ENCODE measurements at places on chromosomes 13 and 19.

- no peak for DNase-seq
These were observed 32.8 kb downstream of the TINCR start for GRCh38 chr19:5534787-5535586.

DNA sequence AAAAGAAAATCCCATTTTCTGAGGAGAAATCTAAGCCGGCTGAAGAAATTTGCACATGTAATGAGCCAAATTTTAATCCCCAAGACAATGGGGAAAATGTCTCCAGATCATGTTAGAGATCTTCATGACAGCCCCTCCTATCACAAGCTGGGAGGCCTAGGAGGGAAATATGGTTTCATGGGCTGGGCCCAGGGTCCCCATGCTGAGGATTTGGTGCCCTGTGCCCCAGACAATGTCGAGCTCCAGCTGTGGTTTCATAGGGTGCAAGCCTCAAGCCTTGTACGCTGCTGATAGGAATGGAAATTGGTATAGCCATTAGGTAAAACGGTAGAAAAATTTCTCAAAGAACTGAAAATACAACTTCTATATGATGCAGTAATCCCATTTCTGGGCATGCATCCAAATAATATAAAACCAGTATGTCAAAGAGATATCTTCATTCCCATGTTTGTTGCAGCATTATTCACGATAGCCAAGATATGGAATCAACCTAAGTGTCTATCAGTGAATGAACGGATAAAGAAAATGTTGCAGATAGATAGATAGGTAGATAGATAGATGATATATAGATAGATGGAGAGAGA, 19.3 kb upstream of the FREM2 start:
- no peak for DNase-seq

- no peak for DNase-seq
These were observed 1077.7 kb upstream of the SLC10A2 start for GRCh38 chr13:104143760-104144416.

DNA sequence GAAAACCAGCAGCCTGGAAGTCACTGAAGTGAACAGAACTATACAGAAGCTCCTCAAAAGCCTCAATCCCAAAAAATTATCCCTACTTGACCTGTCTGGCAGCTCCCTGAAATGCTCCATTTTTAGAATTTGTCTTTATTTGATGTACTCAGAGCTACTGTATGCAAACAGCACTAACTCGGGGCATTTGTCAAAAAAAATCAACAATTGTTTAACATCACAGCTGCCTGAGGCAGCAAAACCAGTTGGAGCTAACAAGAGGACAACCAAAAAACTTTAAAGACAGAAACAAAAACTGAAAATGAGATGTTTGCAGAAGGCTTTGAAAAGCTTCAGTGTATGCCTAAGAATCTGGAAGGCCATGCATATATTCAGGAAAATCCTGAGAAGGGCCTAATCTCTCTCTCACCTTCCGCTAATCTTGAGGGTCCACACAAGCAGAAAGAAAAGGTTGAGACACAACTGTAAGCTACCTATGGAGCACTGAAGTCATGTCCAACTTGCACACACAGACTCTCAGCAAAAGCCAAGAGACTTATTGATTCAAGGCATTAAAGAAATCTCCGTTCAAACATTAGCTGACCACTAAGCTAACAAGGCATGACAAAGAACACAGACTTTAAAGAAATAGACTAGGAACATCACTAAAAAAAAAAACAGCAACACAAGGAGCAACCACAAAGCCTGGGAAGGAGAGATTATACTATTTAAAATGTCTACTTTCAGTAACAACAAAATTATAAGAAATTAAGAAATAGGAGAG, 16.1 kb downstream of the VWA8 start:
- DNase-seq, result no peak

GRCh38 chr13:110676595-110677587, 29.0 kb downstream of the CARS2 start:
- DNase-seq, result peak; percentile 67

DNA sequence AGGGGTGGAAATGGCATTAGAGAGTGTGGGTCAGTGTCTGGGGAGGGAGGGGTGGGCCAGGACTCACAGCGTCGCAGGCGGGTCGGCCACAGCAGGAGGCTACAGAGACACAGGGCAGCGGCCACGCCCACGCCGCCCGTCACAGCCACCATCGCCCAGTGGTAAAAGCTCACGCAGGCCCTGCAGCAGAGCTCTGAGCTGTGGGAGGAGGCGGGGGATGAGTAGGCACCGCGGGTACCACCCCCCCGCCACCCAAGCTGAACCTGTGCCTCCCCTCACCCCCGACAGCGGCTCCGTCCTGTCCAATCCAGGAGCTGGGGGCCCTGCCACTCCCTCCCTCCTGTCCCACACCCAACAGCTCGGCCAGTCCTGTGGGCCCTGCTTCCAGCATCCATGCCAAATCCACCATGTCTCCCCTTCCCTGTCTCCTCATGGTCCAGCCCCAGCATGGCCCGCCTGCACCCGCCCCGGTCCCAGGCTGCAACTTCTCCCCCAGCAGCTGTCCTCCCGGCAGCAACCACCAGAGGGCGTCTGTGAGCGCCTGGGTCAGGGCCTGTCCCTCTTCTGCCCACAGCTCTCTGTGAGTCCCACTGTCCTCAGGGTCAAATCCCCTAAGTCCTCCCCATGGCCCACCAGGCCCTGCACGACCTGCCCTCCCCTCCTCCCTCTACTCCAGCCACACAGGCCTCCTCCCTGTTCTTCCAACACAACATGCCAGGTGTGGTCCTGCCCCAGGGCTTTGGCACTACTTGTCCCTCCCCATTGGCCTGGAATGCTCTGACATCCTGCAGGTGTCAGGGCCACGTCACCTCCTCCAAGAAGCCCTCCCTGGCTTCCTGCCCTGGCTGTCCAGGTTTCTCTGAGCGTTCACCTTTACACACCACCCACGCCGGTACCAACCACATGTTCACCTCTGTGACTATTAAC, 6.0 kb downstream of the TEKTIP1 start:
- DNase-seq, result peak; percentile 85

GRCh38 chr19:16901491-16902175, 12.8 kb downstream of the F2RL3 start:
- no peak for DNase-seq

DNA sequence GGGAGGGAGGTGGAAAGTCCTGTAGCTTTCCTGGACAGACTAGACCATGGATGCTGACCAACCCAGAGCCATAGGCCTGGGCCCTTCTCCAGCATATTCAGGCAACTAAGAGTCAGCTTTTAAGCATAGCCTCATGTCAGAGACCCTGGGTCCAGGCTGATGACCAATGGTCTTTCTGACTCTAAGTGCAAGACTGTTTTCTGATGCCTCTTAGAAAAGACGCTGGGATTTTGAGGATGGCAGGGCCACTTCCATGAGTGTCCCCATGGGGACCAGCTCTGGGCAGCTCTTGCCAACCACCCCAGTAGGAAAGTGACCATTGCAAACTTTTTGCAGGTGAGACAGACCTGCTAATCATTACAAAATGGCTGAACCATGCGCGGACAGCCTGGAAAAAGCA, 135.6 kb upstream of the KL start:
- no peak for DNase-seq

GRCh38 chr13:43166644-43167457, 143.5 kb downstream of the DNAJC15 start:
- DNase-seq, result no peak

GRCh38 chr13:36124236-36124822, 6.9 kb downstream of the DCLK1 start:
- no peak for DNase-seq

GRCh38 chr19:42468273-42468796, 25.6 kb upstream of the CXCL17 start:
- DNase-seq, result no peak

DNA sequence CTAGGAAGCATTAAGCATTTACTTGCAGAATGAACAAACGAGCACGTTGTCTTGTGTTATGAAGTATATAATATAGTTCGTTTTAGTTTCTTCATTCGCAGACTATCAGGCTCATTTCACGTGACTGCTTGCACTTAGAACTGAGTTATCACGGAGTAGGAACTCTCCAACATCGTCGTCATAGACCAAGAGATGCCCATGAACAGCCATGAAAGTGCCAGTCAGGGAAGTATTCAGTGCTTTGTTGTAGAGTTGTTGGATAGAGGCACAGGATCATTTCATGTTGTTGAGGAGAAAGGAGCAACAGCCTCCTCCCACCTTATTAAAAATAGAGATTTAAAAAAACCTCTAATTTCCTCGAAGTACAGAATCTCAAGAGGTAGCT, 977 bp upstream of the IL17D start:
- peak; percentile 48 for DNase-seq

- DNase-seq, result no peak
These were observed 15.8 kb downstream of the GRIK5 start for GRCh38 chr19:42054205-42054604.

- no peak for DNase-seq
These were observed 9.3 kb downstream of the SLC7A10 start for GRCh38 chr19:33216198-33216830.

DNA sequence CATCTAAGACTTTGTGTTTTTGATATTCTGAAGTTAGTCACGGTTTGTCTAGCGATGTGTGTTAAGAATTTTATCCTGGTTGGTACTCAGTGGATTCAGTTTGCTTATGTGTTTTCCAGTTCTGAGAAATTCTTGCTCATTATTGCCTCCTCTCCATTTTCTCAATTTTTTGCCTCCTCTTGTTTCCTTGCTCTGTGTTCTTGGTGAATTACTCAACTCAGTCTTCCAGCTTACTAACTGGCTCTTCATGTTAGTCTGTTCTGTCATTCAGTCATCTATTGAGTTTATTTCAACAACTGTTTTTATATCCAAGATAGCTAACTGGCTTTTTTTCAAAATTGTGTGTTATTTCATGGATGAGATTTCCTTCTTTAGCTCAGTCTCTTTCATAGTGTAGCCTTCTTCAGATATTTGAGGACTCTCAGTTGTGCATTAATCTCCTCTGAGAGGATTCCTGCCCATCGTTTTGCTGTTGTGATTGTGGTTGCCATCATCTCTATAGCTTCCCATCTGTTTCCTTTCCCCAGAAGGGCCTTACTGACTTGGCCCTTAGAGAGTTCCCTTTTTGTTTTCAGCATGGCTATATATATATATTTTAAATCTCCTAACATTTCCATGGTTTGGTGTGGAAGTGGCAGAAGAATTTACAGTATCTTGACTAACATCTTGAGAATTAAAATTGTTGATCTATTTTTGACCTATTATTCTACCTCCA, 6.2 kb downstream of the SETDB2 start:
- no peak for DNase-seq
